Activated CD4-positive, alpha-beta memory T cell treated with anti-CD3 and anti-CD28 coated beads for 36 hours (primary cell): ENCODE measurements at places on chromosomes 2 and 18.
A peak's percentile ranks its signal among the peaks of the same experiment; 100 is the strongest.

- DNase-seq = no peak
Measured at GRCh38 chr2:5734859-5735520, 42.8 kb downstream of the SOX11 start.

- peak; percentile 39 for DNase-seq
Measured at GRCh38 chr2:102141970-102142828, at the start of gene IL1R1. IL1R1 (plus strand) TSS chr2:102142746; CDS start chr2:102157725, 14,979 bp downstream.

DNA sequence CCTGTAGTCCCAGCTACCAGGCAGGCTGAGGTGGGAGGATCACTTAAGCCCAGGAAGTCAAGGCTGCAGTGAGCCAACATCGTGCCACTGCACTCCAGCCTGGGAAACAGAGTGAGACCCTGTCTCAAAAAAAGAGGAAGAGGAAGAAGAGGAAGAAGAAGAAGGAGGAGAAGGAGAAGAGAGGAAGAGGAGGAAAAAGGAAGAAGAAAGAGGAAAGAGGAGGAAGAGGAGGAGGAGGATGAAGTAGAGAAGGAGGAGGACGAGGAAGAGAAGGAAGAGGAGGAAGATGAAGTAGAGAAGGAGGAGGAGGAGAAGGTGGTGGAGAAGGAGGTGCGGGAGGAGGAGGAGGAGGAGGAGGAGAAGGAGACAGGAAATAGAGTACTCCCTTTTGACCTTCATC lies 38.0 kb downstream of the CFAP210 start:
- DNase-seq = no peak

DNA sequence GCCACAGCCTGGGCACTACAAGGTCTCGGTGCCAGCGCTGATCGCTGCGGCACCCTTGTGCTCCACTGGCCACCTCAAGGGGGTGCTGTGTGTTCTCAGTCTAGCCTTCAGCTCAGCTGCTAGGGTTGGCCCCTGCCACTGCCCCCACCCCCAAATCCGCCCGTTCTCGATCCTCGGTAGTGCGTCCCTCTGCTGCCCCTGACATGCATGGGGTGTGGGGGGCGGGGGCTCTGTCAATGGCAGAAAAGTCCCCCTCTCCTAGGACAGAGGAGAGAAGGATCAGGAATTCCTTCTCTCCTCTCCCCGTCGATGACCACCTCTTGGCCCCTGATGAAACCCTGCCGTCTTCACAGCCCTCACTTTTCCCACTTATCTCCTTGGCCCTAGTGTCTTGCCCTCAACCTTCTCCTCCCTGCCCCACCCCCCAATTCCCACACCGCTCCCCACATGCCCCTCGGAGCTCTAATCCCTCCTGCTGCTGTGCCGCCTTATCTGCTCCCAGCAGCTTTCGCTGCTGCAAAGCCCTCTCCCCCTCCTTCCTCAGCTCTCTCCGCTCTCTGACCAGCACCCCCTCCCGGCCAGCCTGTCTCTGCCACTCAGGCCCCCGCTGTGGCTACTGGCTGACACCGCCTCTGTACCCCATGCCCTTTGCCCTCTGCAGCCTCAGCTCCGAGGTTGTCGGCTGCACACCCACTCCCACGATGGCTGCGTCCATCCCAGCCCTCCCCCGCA lies 4.3 kb upstream of the ASIC4 start:
- DNase-seq = peak; percentile 65

- DNase-seq = no peak
Measured at GRCh38 chr2:179234658-179235240, 29.9 kb downstream of the SESTD1 start.

- DNase-seq = no peak
Measured at GRCh38 chr2:122908159-122908558, 1116.9 kb upstream of the CNTNAP5 start.

DNA sequence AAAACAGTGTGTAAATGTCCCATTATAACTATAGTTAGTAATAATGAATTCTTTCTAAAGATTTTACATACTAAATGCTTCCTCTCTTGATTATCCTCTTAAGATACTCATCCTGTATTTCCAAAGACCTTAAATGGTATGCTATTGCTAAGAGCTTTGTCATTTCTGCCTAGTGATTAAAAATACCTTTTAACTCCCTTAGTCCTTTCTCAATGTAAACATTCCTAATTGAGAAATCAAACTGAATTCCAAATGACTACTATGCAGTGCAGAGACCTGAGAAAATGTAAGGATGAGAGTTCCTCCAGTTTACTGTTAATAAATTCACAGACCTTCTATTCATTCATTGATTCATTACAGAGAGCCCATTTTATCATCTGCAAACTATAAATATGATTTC lies 86.9 kb downstream of the SOS1 start:
- DNase-seq = no peak

DNA sequence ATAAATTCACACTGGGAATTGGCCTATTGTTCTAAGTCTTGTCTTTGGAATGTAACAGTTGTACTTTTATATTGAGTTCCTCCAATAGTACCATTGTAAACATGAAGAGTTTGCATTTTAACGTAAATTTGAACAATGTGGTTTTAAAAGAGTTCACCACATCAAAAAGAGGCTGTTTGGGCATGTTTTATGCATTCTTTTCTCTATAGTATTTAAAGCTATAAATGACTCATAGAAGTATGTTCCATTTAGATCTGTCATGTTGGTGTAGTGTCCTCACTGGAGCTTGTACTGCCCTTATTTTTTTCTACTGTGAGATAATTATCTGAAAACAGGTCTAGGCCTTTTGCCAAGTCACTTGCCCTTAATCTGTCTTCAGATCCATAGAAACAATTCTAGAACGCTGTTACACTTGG lies 141.9 kb downstream of the RHBDD1 start:
- DNase-seq = no peak

GRCh38 chr2:222468346-222468745 lies 44.0 kb downstream of the SGPP2 start:
- DNase-seq = no peak

GRCh38 chr18:53253789-53254188 lies 913.8 kb downstream of the DCC start:
- no peak for DNase-seq

DNA sequence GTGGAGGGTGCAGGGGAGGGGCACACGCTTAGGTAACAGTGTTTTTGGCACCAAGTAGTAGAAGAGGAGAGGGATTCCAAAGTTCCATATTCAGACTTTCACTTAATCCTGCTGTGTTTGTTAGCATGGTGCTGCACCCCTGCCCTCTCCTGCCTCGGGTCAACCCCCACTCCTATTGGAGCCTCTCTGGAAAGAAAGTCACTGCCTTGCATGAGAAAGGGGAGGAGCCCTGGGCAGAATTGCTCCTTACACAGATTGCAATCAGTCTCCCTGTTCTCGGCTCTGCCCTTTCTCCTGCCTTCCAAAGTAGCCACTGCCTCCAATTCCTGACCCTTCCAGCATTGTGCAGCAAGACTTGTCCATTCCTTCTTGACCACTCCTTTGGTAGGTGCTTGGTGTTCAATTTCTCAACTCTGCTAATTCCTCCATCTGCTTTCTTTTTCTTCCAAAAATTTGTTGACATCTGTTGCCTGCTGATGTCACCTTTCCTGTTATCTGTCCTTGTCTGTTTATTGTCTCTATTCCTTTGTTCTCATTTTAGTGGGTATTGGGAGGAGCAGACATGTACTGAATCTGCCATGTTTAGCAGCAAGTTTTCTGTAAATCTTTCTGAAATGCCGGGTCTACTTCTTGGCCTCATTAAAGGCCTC lies 225.4 kb downstream of the LOXHD1 start:
- no peak for DNase-seq

DNA sequence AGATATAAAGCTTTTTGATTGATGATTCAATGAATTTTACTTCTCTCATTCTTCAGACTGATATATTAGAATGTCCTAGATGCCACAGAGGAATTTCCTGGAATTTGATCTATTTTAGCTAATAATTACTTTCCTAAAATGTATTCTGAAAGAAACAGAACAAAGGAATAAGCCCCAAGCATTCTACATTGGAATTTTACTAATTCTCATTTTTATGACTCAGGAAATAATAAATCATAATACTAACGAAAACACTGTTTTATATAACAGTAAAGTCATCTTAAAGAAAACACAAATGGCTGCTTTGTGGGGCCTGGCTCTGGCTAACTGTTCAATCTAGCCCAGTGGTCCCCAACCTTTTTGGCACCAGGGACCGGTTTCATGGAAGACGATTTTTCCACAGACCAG lies 68.6 kb upstream of the LPIN2 start:
- no peak for DNase-seq

DNA sequence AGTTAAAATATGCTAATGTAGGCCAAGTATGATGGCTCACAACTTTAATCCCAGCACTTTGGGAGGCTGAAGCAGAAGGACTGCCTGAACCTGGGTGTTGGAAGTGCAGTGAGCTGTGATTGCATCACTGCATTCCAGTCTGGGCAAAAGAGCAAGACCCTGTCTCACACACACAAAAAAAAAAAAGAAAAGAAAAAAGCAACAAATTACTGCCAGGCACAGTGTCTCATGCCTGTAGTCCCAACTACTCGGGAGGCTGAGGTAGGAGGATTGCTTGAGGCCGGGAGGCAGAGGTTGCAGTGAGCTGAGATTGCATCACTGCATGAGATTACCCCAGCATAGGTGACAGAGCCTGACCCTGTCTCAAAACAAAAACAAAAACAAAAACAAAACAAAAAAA lies 110.6 kb downstream of the PRELID3A start:
- DNase-seq = no peak
